Iris pigment epithelial cell (primary cell): ENCODE measurements at places on chromosomes 13 and 19.

DNA sequence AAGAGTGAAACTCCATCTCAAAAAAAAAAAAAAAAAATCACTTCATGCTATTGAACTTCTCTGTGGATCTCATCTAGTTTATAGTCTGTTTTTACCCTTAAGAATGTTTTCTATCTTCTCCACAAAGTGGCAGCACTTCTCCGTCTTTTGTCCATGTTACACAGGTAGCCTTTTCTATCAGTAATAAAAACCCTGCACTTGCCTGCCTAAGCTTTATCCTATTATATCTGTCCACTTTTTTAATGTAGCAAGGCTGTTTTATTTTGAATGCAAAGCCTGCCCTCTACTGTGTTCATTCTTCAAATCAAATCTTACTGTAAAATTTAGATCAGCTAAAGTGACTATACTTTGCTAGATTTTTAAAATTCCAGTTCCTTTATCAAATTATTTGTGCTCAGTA lies 124.0 kb downstream of the STOML3 start:
- no peak for DNase-seq

DNA sequence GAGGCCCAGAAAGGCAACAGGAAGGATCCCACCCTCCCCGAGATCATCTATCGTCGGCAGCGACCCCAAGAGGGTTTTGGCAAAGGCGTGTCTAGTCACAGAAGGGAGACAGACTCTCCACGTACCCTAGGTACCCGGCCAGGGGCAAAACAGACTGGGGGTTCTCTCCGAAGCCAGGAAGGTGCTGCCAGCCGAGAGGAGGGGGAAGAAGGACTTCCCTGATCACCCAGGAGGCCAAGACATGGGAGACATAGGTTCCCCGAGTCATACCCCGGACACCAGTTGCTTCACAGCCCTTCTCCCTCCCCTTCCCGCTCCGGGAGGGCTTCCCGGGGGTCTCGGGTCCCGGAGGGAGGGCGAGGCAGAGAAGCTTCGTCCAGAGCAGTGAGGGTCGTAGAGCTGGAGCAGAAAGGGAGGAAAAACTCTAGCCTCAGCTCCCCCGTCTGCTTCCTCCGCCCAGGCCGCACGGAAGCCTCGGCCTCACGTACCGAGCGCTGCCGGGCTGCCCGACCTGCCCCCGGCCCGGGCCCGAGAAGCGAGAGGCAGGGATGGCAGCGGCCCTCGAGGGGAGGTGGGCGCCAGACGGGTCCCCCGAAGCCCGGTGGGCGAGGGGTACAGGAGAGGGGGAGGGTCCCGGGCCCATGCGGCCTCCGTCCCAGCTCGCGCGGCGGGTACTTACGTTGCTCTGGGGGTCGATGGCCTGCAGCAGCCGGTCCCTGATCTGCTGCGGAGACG lies 644 bp downstream of the MED26 start:
- DNase-seq, result peak; percentile 23

DNA sequence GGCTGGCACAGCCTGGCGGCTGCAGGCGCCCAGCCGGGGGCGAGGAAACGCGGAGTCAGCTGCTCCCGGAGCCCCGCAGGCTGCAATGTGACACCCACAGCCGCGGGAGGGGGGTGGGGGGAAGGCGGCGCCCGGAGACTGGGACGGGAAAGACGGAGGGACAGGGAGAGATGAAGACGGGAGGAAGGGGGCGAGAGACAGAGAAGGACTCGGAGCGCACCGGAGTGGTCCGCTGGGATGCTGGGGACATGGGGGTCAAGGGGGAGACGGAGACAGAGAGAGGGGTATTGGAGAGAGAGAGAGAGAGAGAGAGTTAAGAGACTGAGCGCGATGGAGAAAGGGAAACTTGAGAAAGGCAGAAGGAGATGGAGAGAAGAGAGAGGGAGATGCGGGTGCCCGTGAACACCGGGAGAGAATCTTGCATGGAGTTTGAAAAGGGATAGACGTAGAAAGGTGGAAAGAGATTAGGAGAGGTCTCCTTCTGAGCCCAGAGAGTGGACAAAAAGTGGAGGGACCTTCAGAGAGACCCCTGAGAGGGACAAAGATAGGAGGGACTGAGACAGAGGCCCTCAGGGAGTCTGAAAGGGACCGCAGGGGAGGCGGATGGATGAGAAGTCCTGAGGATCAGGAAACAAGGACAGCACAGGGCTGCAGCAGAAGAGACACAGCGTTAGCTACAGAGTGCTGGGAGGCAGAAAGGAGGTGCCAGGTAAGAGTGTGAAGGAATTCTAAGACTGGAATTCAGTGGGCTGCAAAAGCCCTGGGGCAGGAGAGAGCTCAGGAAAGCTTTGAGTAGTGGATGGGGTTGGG lies 1.0 kb downstream of the SCN1B start:
- DNase-seq, result peak; percentile 33

DNA sequence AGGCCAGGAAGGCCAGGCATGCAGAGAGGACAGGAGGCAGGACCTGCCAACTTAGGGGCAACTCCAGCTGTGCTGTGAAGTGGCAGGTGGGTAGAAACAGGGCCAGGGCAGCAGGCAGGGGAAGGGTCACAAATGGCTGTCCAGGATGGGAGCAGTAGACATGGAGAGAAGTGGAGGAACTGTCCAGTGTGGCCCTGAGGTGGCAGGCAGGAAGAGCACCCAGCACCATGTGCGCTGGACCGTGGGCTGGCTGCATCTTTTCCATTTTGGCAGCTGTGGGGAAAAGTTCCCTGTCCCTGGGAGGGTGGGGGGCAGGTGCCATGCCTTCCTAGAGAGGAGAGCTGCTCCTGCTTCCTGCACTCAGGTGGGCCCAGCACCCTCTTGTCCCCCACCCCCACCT lies 13.8 kb downstream of the DEDD2 start:
- no peak for DNase-seq

DNA sequence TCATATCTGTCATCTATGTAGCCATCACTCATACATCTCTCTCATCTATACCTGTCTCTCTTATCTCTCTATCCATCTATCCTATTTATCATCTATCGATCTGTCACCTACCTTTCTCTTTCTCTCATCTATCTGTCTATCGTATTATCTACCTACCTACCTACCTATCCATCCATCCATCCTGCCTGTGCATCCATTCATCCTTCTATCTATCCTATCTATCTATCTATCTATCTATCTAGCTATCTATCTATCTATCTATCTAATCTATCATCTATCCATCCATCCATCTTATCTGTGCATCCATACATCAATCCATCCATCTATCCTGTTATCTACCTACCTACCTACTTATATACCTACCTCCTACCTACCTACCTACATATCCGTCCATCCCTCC lies 44.6 kb upstream of the CYP4F8 start:
- no peak for DNase-seq
